ENCODE measurements at places on chromosomes 13 and 19. TPM values are rescaled to one million over a fixed set of nuclear protein-coding genes. Genes with fewer than 3 reads are reported as not detected.

Gene C19orf53
- 107 TPM for total RNA-seq

GRCh38 chr19:1063030-1063908, 3.7 kb upstream of the ARHGAP45 start:
- peak; percentile 72 for DNase-seq
- no peaks in the 10 kb centered on the region for H3K27me3 ChIP-seq

DNA sequence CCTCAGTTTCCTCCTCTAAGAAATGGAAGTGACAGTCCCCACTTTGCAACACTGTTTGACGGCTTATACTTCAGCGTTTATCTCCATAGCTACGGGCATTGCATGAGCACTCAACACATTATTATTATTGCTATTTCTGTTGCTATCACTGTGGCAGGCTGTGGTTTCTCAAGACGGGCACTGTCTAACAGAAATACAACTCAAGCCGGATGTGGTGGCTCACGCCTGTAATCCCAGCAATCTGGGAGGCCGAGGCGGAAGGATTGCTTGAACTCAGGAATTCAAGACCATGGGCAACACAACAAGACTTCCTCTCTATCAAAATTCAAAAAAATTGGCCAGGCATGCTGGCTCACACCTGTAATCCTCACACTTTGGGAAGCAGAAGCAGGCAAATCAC, 4.9 kb upstream of the ZSWIM4 start:
- H3K27me3 ChIP-seq: no peaks in the 10 kb centered on the region
- peaks cover 1% of the 10 kb centered on the region for H3K4me1 ChIP-seq
- H3K36me3 ChIP-seq: no peaks in the 10 kb centered on the region
- H3K4me3 ChIP-seq: no peak overlapping the region
- no peak overlapping the region for H3K27ac ChIP-seq
- no peak for DNase-seq

DNA sequence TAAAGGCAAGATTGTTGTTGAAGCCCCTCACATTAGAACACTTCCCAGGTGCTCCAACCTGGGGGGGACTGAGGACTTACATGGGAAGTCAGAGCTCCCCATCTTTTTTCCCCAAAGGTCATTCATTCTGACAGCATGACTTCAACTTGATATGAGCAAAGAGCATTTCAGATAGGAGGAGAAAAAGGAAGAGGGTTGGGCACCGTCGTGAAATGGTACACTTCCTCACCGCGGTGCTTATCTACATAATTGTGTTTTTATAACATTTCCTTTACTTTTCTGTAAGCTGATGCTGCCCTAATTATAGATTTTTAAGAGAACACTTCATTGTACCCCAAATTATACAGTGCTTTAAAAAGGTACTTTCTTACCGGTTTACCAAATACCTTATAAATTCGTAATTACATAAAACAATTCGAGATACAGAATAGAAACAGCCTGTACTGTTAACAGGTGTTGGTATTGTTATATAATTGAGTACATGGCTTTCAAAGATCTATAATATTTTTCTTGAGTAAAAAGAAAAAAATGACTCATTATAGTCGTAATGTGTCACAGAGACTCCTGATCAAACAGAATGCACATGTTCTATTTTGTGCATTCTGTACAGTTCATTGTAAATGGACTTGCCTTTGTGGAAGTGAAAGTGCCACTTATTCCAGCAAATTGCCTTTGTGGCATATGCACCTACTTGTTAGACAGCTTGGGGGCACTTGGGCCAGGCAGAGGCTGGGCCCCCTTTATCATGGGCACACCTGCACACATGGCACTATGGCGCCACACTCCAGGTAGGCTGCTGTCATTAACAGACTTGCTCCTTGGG, 81.8 kb downstream of the GGACT start:
- no peaks in the 10 kb centered on the region for H3K27me3 ChIP-seq
- DNase-seq: no peak
- no peaks in the 10 kb centered on the region for H3K36me3 ChIP-seq
- H3K4me3 ChIP-seq: no peak overlapping the region
- H3K27ac ChIP-seq: no peak overlapping the region

DNA sequence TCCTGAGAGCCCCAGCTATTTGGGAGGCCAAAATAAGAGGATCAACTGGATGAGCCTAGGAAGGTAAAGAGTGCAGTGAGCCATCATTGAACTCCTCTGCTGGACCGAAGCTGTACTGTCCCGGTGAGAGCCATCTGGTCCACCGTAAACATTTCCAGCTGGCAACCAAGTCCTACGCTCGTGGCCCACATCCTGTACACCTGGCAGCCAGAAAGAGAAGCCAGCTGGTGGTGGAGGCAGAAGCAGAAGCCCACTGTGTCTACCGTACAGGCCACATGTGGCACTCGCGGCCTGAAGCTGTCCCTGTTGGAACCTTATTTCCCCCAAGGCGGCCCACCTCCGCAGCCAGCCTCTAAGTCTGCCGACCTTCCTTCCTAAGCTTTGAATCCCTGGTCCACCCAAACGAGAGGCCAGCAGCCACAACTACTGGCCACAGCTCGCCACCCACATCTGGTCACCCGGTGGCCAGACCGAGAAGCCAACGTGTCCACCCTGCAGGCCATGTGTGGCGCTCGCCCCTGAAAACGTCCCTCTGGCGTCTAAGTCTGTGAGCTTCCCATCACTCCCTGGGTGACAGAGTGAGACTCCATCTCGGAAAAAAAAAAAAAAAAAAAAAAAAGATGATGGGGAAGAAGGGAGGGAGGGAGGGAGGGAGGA, 14.2 kb upstream of the ZNF91 start:
- no peaks in the 10 kb centered on the region for H3K27me3 ChIP-seq
- no peak for DNase-seq
- no peaks in the 10 kb centered on the region for H3K36me3 ChIP-seq

DNA sequence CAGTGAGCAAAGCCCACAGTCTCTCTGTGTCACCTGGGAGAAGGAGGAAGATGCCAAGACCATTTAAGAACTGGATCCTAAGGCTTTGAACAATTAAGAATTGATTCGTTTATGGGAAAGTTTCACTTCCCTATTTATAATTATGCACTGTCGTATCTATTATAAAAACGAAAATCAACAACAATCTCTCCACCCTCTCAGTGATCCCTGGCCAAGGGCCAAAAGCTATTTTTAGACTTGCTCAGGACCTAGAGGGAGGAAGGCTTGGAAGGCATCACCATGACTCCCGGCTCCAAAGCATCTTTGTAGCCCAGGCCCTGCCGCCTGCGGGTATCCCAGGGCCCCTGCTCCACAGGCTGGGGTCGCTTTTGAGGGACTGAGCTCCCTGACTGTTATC, 1.3 kb downstream of the RHPN2 start:
- H3K27ac ChIP-seq: peak overlapping the region; percentile 90
- peaks cover 1% of the 10 kb centered on the region for H3K36me3 ChIP-seq
- peak overlapping the region; percentile 98 for H3K4me3 ChIP-seq
- H3K4me1 ChIP-seq: peaks cover 41% of the 10 kb centered on the region

Gene CATSPERD
- total RNA-seq: not detected

DNA sequence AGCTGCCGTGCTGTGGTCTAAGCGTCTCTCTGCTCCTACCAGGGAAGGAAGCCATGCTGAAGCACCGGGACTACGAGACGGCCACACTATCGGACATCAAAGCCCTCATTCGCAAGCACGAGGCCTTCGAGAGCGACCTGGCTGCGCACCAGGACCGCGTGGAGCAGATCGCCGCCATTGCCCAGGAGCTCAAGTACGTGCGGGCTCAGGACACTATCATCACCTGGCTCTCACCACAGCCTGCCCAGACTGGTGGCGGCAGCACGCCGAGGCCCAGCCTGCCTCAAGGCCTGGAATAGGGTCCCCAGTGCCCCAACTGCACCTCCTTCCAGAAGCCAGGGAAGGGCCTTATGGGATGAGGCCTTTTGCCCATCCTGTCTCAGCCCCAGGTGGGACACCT, 22.8 kb downstream of the CAPN12 start:
- H3K27me3 ChIP-seq: no peaks in the 10 kb centered on the region
- DNase-seq: no peak
- H3K4me1 ChIP-seq: peaks cover 30% of the 10 kb centered on the region
- H3K36me3 ChIP-seq: peaks cover 12% of the 10 kb centered on the region
- H3K27ac ChIP-seq: peak overlapping the region; percentile 67

GRCh38 chr13:111245576-111246384, 74.7 kb upstream of the TEX29 start:
- H3K27me3 ChIP-seq: no peaks in the 10 kb centered on the region
- peaks cover 2% of the 10 kb centered on the region for H3K36me3 ChIP-seq
- H3K4me3 ChIP-seq: no peak overlapping the region
- peaks cover 3% of the 10 kb centered on the region for H3K4me1 ChIP-seq

Gene BAX
- 107 TPM for total RNA-seq

GRCh38 chr19:23263870-23264590, 13.8 kb upstream of the ZNF724 start:
- H3K4me1 ChIP-seq: no peaks in the 10 kb centered on the region
- H3K27me3 ChIP-seq: no peaks in the 10 kb centered on the region
- no peak overlapping the region for H3K4me3 ChIP-seq
- no peak overlapping the region for H3K27ac ChIP-seq
- peaks cover 3% of the 10 kb centered on the region for H3K36me3 ChIP-seq

Gene OR4F17
- total RNA-seq: not detected

DNA sequence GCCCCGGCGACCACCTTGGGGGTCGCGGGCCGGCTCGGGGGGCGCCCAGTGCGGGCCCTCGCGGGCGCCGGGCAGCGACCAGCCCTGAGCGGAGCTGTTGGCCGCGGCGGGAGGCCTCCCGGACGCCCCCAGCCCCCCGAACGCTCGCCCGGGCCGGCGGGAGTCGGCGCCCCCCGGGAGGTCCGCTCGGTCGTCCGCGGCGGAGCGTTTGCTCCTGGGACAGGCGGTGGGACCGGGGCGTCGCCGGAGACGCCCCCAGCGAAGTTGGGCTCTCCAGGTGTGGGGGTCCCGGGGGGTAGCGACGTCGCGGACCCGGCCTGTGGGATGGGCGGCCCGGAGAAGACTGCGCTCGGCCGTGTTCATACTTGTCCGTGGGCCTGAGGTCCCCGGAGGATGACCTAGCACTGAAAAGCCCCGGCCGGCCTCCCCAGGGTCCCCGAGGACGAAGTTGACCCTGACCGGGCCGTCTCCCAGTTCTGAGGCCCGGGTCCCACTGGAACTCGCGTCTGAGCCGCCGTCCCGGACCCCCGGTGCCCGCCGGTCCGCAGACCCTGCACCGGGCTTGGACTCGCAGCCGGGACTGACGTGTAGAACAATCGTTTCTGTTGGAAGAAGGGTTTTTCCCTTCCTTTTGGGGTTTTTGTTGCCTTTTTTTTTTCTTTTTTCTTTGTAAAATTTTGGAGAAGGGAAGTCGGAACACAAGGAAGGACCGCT, 729 bp downstream of the STK11 start:
- peak overlapping the region; percentile 71 for H3K4me3 ChIP-seq
- no peaks in the 10 kb centered on the region for H3K27me3 ChIP-seq
- DNase-seq: no peak

Gene CGB2
- total RNA-seq: not detected

DNA sequence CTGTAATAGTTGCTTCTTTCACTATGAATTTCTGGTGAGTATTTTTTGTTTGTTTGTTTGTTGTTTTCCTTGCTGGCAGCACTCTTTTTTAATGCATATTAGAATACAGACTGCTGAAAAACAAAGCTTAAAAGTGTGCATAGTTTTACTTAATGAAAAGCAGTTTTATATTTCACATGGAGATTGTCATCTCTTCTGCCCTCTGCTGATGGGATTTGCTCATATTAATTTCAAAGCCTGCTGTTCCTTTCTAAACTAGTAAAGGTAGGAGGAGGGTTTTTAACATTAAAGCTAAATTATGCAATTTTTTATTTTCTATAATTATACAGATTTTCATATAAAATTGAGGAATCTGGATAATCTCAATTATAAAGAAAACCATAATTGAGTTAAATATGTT, 692.6 kb upstream of the SLITRK1 start:
- H3K4me3 ChIP-seq: no peak overlapping the region
- DNase-seq: no peak
- no peaks in the 10 kb centered on the region for H3K27me3 ChIP-seq
- H3K36me3 ChIP-seq: no peaks in the 10 kb centered on the region
- no peaks in the 10 kb centered on the region for H3K4me1 ChIP-seq

- DNase-seq: no peak
- H3K27ac ChIP-seq: no peak overlapping the region
- H3K4me1 ChIP-seq: no peaks in the 10 kb centered on the region
- H3K4me3 ChIP-seq: no peak overlapping the region
- H3K27me3 ChIP-seq: no peaks in the 10 kb centered on the region
- no peaks in the 10 kb centered on the region for H3K36me3 ChIP-seq
These were observed 511.7 kb upstream of the KLHL1 start for GRCh38 chr13:70619936-70620335.

Gene ITGBL1
- total RNA-seq: not detected

Gene GPR12
- not detected for total RNA-seq

- H3K36me3 ChIP-seq: no peaks in the 10 kb centered on the region
- DNase-seq: no peak
- no peaks in the 10 kb centered on the region for H3K27me3 ChIP-seq
- H3K4me1 ChIP-seq: no peaks in the 10 kb centered on the region
- H3K4me3 ChIP-seq: no peak overlapping the region
These were observed 597.8 kb downstream of the LIG4 start for GRCh38 chr13:107617527-107617926.

DNA sequence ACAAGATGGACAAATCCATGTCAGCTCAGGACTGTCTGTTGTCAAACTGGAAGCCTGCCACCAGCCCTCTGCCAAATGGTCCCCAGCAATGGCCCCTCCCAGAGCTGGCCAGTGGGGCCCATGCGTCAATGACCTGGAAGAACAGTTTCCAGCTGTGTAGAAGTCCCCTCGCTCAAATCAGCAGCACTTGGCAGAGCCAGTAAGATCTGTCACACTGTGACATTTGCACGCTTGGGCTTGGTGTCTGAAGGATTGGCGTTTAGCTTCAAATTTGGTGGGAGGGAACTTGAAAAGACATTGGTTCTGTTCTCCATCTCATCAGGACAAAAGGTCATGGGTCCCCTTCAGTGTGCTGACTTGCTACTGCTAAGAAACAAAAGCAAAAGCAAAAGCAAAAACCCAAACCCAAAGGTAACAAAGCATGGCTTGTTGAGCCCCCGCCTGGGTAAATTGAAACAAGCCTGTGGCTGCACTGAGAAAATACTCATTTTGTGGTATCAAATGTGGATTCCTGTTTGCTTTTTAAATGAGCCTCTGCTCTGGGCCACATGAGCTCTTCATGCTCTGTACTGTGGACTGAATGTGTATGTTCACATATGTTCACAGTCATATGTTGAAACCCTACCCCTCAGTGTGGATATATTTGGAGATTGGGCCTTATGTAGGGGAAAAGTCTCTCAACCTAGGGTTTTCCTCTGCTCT, 253.6 kb upstream of the MAB21L1 start:
- no peak overlapping the region for H3K4me3 ChIP-seq
- no peaks in the 10 kb centered on the region for H3K27me3 ChIP-seq
- no peak for DNase-seq
- H3K36me3 ChIP-seq: no peaks in the 10 kb centered on the region

- peaks cover 27% of the 10 kb centered on the region for H3K4me1 ChIP-seq
- H3K36me3 ChIP-seq: no peaks in the 10 kb centered on the region
- H3K27ac ChIP-seq: peak overlapping the region; percentile 63
- H3K27me3 ChIP-seq: no peaks in the 10 kb centered on the region
- H3K4me3 ChIP-seq: no peak overlapping the region
These were observed 8.3 kb downstream of the EPS15L1 start for GRCh38 chr19:16463341-16463990.

Measured in Caco-2 (cell line).